ENCODE measurements at places on chromosomes 6 and 20. TPM values are rescaled to one million over a fixed set of nuclear protein-coding genes. Genes with fewer than 3 reads are reported as not detected.

Gene HSPA1L
- total RNA-seq: 0.84 TPM

Gene CLVS2
- total RNA-seq: not detected

Gene MRAP2
- total RNA-seq: 0.16 TPM

Gene CDH26
- 1.5 TPM for total RNA-seq

Gene ATRN
- total RNA-seq: 32.5 TPM

Gene CDSN
- total RNA-seq: not detected

Gene ZNF184
- 3.7 TPM for total RNA-seq

Gene DEFB116
- not detected for total RNA-seq

Gene NT5E
- total RNA-seq: 35.4 TPM

Gene ZBTB12
- 2.9 TPM for total RNA-seq

Gene ATP9A
- 109 TPM for total RNA-seq

Gene PAX1
- total RNA-seq: not detected

Gene SNAP25
- total RNA-seq: 0.29 TPM

Gene SLPI
- total RNA-seq: 16.5 TPM

Gene AKAP12
- 223 TPM for total RNA-seq

Gene DXO
- 17.1 TPM for total RNA-seq

Gene ARHGAP18
- 24.4 TPM for total RNA-seq

Gene DCDC2
- not detected for total RNA-seq

Gene SIM1
- total RNA-seq: not detected

Gene HEBP2
- total RNA-seq: 378 TPM

Gene TTBK1
- 0.06 TPM for total RNA-seq

Gene CST4
- total RNA-seq: not detected

Gene SLC17A2
- not detected for total RNA-seq

Gene DNAH8
- total RNA-seq: not detected

Gene WFDC12
- not detected for total RNA-seq

Gene HS3ST5
- not detected for total RNA-seq

Gene ZNF165
- 0.19 TPM for total RNA-seq

Gene KIF13A
- total RNA-seq: 48.5 TPM

Gene KHDC1L
- total RNA-seq: not detected

Gene TRAPPC3L
- not detected for total RNA-seq

Gene ANKRD66
- not detected for total RNA-seq

Gene GPLD1
- total RNA-seq: 11.0 TPM

Gene DUSP15
- total RNA-seq: 0.77 TPM

Gene TDRD6
- total RNA-seq: 0.58 TPM

Gene SRSF12
- 1.5 TPM for total RNA-seq

Data from mesenteric fat pad (tissue), 1 donor.